ENCODE measurements at places on chromosomes 7 and 10. TPM values are rescaled to one million over a fixed set of nuclear protein-coding genes. Genes with fewer than 3 reads are reported as not detected.

Gene NUTM2E
- total RNA-seq: not detected

Gene ZP3
- not detected for total RNA-seq

Gene SAMD9L
- total RNA-seq: 3.7 TPM

Gene DOCK4
- 14.9 TPM for total RNA-seq

- no peak for DNase-seq
Measured at GRCh38 chr10:21797984-21798765, 205.4 kb downstream of the DNAJC1 start.

GRCh38 chr7:26616235-26616634, 248.2 kb downstream of the SKAP2 start:
- DNase-seq: no peak

GRCh38 chr7:43572516-43573049, 10.3 kb upstream of the STK17A start:
- no peak for DNase-seq

DNA sequence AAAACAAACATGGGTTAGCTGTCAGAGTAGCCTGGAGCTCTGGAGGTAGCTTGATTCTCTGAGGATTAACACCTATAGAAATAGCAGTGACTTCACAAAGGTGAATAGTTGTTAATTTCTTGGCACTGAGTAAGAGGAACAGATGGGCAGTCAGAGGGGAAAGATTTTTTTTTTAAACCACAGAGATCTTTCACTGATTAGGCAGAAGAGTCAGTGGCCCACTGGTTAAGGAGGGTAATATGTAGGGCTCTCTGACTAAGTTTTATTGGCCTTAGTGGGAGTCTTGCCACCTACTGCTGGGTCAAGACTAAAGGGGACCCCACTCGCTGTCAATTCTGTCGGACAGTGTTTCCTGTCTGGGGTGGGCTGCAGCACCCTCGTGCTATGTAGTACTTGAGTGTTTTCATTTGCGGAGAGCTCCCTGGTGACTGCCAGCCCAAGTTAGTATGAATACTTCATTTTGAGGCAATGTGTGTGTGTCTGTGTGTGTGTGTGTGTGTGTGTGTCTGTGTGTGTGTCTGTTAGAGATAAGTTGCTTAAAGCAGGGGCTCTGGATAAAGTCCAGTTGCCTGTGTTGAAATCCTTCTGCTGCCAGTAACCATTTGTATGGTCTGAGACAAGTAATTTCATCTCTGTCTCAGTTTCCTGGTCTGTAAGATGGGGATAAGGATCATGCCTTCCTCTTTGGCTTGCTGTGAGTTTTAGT, 145.2 kb downstream of the ARID5B start:
- peak; percentile 40 for DNase-seq

Gene INPP5F
- total RNA-seq: 4.5 TPM

DNA sequence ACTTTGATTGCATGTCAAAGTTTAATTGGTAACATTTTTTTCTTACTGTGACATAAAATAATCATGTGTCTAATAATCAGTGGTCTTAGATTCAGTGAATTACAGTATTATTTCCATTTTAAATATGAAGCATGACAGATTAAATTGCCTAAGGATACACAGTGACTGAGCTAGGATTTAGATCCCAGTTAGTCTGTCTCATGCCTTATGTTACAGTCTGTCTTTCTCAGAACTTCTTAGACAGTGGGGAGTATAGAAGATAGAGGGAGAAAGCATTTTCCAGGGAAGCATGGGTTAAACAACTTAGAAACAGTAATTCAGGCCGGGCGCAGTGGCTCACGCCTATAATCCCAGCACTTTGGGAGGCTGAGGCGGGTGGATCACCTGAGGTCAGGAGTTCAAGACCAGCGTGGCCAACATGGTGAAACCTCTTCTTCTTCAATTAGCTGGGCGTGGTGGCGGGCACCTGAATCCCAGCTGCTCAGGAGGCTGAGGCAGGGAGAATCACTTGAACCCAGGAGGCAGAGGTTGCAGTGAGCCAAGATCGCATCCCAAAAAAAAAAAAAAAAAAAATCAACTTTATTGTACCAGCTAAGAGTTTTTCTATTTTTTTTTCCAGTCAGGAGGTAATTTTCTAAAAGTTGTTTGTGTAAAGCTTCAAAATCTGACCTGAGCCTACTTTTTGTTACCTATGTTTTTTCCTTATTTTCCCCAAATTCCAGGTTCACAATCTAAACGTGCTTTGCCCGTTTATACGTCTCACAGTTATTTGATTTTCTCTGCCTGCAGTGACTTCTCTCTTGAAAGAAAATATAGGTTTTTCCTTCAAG, 3.3 kb downstream of the CASD1 start:
- DNase-seq: no peak

Gene MKRN1
- 94.7 TPM for total RNA-seq

DNA sequence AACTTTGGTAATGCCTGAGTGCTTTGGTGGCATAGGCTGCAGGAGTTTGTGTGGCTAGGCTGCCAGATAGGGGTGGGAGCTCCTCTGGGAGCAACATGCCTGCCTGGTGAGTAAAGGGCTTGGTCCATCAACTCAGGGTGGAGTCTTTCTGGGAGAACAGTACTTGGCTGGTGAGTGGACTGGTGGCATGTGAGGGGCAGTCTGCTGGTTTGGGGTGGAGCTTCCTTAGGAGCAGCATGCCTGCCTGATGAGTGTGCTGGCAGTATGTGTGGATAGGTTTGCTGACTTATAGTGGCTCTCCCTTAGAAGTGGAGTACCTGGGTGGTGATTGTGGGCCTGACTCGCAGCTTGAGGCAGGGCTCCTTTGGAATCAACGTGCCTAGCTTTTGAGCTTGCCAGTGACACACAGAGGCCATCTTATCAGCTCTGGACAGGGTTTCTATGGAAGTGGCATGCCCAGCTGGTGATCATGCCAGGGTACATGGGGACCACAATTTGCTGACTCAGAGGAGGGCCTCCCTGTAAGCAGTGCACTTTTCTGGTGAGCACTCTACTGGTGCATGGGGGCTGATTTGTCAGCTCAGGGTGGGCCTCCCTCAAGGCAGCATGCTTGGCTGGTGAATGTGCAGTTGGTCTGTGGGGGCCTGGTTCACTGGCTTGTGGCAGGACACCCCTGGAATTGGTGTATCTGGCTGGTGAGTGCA, 35.0 kb upstream of the SRI start:
- no peak for DNase-seq

Gene ANKRD30A
- total RNA-seq: not detected

DNA sequence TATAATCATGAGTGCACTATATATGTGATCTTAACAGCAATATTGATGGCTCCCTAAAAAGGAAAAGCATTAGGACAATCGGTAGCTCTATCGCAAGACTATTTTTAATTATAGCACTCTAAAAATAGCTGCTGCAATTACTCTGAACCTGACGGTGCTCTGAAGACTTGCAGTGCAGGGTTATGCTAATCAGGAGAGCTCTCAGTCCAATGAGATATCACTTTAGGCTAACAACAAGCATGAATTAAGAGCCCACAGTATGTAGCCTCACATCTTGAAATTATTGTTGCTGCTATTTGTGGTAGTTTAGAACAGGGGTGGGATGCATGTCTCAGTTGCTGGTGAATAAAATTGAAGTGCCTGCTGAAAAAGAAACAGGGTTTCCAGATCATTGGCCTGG, 515.8 kb upstream of the AKR1E2 start:
- DNase-seq: no peak

GRCh38 chr7:77181015-77181595, 18.5 kb downstream of the FGL2 start:
- DNase-seq: no peak

Gene PRKG1
- 28.2 TPM for total RNA-seq

Measured in Right ventricle myocardium superior (tissue), 1 donor.